Adipose tissue (tissue), 3 donors: ENCODE measurements at places on chromosomes 7 and 10. TPM values are rescaled to one million over a fixed set of nuclear protein-coding genes. Genes with fewer than 3 reads are reported as not detected.

The ZPBP gene
- polyA plus RNA-seq = not detected

The DDC gene
- 0.13 TPM for polyA plus RNA-seq

The COL26A1 gene
- 0.01 TPM for polyA plus RNA-seq

The OPALIN gene
- polyA plus RNA-seq = not detected

The STEAP1B gene
- 1.2 TPM for polyA plus RNA-seq

The TUBB8 gene
- polyA plus RNA-seq = not detected

The CALHM3 gene
- 0.37 TPM for polyA plus RNA-seq

The H2AZ2 gene
- polyA plus RNA-seq = 123 TPM

The SPDYE2B gene
- polyA plus RNA-seq = not detected

The SPDYE5 gene
- polyA plus RNA-seq = 0.08 TPM

The UBE2D4 gene
- 10.3 TPM for polyA plus RNA-seq

The CALML3 gene
- 0.22 TPM for polyA plus RNA-seq

The GPR158 gene
- 0.12 TPM for polyA plus RNA-seq

The PDE1C gene
- 0.32 TPM for polyA plus RNA-seq

The TAS2R41 gene
- not detected for polyA plus RNA-seq

The CNPY1 gene
- polyA plus RNA-seq = not detected

The NPC1L1 gene
- polyA plus RNA-seq = 0.51 TPM

The RBP3 gene
- polyA plus RNA-seq = not detected

The ITPRID1 gene
- not detected for polyA plus RNA-seq

The CYP3A7 gene
- 0.10 TPM for polyA plus RNA-seq

The DRGX gene
- not detected for polyA plus RNA-seq

The SORBS1 gene
- 25.4 TPM for polyA plus RNA-seq

The FGF8 gene
- polyA plus RNA-seq = not detected

The GHRHR gene
- polyA plus RNA-seq = not detected

The MALSU1 gene
- polyA plus RNA-seq = 60.6 TPM

The VWC2 gene
- not detected for polyA plus RNA-seq

The POLR2J2 gene
- polyA plus RNA-seq = 1.1 TPM

The LIPN gene
- not detected for polyA plus RNA-seq

The CRYGN gene
- polyA plus RNA-seq = not detected
